ENCODE measurements at places on chromosomes 6 and 20. TPM values are rescaled to one million over a fixed set of nuclear protein-coding genes. Genes with fewer than 3 reads are reported as not detected.

TRAPPC3L gene
- not detected for total RNA-seq

COL19A1 gene
- total RNA-seq = not detected

CENPW gene
- 19.6 TPM for total RNA-seq

DNA sequence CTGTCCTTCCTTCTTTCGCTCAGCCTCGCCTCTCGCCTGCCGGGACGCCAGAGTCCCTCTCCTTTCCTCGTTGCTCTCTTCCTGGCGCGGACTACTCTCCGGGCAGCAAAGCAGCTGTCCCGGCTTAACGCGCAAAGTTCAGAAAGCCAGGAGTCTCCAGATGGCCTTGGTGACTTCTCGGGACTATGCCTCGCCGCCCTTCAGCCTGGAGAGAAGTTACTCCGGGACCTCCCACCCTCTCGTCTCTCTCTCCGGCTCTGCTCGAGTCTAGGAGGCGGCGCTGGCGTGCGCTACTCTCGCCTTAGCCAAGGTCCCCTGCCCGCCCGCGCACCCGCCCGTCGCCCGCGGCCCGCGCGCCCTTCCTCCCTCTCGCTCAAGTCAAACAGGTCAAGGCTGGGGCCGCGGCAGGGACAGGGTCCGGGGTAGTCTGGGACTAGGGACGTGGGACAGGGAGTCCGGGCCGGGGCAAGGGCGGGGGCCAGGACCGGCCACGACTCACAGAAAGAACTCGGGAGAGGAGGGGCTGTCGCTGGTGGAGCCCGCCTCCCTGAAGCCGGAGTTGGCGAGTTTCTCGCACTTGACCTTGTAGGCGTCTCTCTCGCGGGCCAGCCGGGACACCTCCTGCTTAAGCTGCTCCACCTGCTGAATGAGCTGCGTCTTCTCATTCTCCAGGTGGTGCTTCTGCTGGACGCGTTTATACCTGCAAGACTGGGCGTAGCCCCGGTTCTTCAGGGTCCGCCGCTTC is 1.5 kb downstream of the MAFB start:
- peak; percentile 77 for DNase-seq

DNA sequence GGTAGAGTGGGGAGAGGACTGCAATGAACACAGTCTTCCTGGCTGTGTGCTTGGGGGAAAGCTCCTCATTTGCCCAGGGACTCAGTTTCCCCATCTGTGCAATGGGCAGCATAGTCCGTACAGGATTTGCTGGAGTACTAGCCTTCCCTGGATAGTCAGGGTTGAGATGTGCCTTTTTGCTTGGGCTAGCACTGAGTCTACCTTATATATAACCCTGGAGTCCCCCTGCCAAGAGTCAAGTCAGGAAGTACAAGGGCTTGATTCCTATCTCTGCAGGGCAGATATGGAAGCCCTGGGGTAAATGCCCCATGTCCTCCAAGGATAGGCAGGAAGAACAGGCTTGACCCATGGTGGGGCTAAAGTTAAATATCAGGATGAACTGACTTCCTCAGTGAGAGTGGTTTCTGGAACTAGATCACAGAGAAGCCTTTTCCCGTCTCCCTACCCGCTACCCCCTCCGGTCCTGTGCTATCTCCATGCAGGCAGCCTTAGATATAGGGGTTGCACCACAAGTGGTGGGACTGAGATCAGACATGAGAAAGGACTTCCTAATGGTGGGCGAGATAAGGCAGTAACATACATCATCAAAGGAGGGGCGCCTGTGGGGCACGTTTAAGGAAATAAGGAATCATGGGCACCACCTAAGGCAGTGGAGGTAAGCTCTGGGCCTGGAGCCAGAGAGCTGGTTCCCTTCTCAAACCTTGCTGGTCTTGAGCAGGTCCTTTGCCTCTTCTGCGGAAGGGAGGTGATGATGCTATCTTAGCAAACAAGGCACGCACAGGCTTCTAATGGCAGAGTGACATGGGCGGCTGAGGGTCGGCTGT is 157.9 kb downstream of the MRPL14 start:
- DNase-seq = no peak
